ENCODE measurements at places on chromosomes 12 and 14.

- DNase-seq, result no peak
Measured at GRCh38 chr12:54525383-54525782, 24.0 kb upstream of the PDE1B start.

DNA sequence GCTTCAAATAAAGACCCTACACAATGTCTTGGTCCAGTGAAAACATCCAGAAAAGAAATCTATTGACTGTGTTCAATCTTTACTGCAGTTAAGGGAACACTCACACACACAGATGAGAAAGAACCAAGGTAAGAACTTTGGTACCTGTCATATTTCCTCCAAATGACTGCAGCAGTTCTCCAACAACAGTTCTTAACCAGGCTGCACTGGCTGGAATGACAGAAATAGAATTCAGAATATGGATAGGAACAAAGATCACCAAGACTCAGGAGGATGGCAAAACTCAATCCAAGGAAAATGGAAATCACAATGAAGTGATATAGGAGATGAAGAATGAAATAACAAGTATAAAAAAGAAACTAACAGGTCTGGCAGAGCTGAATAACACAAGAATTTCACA lies 36.6 kb downstream of the ADAM20 start:
- DNase-seq, result no peak

DNA sequence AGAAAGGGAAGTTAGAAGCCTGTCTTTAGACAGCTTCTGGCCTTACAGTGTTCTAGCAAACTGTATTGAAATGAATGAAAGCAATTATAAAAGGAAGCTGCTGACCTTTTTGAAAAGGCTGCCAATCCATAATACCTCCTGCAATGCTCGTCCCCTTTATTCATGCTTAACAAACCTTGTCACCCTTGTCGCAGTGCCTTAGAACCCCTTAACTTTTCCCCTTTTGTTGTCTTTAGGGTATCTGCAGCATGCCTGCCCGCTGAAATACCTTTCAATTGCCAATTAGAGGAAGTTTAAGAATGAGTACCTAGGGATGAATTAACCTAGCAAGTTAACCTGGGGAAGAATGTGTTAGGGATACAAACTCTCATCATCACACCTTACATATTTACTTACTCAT lies 731.2 kb downstream of the RERGL start:
- DNase-seq, result no peak

DNA sequence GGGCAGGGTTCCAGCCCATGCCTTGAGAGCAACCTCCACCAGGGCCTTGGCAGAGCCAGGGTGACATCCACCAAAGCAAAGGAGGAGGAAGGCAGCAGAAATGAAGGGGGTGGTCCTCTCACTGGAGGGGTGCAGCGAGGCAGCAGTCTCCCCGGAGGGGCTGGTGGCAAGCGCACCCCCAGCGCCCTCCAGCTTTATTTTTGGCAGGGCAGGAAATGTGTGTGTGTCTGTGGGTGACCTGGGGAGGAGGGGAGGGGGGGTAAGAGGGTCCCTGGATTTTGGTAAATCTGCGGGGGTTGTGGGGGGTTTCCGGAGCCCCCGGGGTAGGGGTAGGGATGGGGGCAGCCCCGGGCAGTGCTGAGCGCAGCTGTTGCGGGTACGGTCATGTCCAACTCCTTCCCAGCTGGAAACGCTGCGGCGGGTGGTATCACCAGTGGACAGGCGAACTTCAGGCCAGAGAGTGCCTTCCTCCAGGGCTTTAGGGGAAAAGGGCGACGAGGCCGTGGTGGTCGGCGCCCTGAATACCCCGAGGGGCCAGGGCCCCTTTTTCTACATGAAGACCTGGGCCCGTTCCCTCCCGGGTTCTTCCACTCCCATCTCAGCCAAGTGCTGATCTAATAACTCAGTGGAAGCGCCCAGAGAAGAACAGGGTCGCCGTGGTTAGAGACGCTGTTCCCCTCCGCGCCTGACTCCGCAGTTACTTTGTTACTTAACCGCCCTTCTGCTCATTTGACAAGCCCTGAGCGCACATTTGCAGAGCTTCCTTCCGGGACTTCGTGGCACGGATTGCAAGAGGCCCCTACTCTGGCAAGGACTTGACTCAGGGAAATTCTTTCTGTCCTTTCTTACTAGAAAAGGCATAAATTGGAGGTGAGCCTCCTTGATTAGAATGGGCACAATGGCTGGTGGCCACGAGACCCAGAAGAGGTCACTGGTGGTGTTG lies 55.2 kb downstream of the FOS start:
- DNase-seq, result peak; percentile 71

DNA sequence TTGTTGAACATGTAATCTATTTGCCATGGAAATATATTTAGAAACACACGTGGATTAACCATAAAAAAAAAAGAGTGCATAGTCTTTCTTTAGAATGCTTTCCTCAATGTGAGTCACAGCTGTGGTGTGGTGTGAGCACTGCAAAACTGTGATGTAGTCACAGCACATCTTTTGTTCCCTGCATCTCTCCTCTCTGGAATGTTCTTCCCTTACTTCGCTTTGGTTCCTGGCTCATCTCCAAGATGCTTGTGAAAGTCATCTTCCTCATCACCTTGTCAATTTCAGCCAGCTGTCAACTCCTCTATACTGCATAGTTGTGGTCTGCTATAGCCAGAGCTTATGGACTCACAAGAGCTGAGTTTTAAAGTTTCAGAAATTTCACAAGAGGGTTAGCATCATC lies 60.2 kb downstream of the STAB2 start:
- DNase-seq, result no peak

DNA sequence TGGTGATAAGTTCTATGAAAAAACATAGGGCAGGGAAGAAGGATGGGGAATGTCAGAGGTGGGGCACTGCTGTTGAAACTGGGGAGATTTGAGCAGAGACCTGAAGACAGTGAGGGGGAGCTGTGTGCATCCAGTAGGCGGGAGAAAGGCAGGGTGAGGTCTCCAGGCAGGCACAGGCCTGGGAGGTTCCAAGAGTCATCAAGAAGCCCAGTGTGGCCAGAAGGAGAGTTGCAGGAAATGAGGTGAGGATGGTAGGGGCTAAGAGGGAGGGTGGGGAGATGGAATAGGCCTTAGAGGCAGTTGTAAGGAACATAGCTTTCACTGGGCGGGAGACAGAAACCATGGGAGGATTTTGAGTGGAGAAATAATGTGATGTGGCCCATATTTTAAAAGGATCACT lies 341.8 kb downstream of the GLT1D1 start:
- no peak for DNase-seq

- DNase-seq, result no peak
Measured at GRCh38 chr12:95784286-95784685, 6.3 kb downstream of the NTN4 start.

DNA sequence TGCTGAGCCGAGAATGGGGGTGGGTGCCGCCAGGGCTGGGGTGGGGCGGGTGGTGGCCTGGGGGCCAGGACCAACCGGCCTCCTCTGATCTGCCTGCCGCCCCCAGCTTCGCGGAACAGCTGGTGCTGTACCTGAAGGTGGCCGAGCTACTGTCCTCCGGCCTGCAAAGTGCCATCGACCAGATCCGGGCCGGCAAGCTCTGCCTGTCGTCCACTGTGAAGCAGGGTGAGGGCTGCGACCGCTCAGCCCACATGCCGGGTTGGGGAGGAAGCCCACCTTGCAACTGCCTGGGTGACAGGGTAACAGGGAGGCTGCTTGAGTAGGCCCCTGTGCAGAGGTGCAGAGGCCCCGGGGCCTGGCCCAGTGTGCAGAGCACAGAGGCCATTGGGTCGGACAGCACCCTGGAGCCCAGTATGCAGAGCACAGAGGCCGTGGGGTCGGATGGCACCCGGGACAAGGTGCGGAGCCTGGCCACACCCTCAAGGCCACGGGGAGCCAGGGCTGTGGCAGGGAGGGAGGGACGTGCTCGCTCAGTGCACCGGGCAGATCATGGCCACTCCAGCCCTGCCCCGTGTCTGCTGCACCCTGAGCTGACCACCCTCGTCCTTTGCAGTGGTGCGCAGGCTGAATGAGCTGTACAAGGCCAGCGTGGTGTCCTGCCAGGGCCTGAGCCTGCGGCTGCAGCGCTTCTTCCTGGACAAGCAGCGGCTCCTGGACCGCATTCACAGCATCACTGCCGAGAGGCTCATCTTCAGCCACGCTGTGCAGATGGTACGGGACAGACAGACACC lies 9.5 kb upstream of the PUS1 start:
- no peak for DNase-seq

- no peak for DNase-seq
Measured at GRCh38 chr12:41220931-41221330, 32.8 kb downstream of the PDZRN4 start.

DNA sequence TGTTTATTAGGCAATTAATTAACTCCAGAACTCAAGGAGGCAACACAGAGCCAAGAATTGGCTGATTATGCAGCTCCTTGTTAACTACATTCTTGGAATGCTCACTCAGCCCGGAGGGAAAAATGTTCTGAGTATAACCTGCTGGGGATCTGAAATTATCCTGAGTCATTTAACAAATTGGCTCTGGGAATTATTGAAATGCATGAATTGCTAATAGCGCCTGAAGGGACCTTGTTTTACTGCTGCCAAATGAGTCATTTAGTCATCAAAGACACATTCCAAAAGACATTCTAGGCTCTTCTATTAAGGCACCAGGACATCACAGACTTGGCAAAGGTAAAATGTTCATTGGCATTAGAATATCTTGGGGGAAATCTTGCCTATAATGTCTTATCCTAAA lies 13.0 kb downstream of the TMEM52B start:
- DNase-seq, result no peak

- no peak for DNase-seq
Measured at GRCh38 chr12:91143206-91143605, 31.9 kb upstream of the LUM start.

- DNase-seq, result no peak
Measured at GRCh38 chr12:51915003-51915625, 7.8 kb downstream of the ACVRL1 start.

GRCh38 chr12:64147011-64147631 lies 75.0 kb downstream of the KICS2 start:
- no peak for DNase-seq

DNA sequence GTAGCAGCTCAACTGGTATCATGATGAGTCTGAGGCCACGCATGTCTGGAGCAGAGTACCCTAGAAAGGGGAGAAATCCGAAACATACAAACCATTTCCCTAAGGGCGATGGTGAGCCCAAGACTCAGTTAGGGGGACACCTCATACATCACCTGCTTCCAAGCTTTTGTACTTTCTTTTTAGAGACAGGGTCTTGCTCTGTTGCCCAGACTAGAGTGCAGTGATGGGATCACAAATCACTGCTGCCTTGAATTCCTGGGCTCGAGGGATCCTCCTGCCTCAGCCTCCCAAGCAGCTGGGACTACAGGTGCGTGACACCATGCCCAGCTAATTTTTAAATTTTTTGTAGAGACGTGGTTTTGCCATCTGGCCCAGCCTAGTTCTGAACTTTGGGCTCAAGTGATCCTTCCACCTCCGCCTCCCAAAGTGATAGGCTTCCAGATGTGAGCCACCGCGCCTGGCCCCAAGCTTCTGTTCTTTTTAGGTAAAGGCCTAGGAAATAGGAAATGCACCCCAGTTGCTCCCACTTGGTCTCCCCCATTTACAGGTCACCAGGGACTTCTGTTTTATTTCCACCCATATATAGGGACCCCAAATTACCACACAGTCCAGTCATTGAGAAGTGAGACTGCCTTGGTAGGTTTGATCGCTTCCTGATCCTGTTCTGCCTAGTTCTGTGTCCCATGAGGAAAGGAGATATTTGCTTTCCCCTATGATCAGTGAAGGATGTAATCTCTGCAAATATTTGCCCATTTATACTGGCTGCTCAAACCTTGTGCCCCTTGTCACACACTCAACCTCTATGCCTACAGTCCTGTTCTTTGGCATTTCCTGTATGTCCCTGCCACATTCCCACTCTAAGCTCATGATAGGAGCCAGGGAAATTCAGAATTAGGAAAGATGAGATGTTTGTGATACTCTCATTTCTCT lies at the start of gene APOF:
APOF (minus strand) TSS at position 728 of the 930 bp plus-strand sequence; CDS start at position 616, 112 bp downstream.
- DNase-seq, result no peak

GRCh38 chr12:56115329-56115728 lies 1.1 kb upstream of the RPL41 start:
- no peak for DNase-seq

GRCh38 chr12:6065863-6066199 lies 58.6 kb downstream of the VWF start:
- no peak for DNase-seq

DNA sequence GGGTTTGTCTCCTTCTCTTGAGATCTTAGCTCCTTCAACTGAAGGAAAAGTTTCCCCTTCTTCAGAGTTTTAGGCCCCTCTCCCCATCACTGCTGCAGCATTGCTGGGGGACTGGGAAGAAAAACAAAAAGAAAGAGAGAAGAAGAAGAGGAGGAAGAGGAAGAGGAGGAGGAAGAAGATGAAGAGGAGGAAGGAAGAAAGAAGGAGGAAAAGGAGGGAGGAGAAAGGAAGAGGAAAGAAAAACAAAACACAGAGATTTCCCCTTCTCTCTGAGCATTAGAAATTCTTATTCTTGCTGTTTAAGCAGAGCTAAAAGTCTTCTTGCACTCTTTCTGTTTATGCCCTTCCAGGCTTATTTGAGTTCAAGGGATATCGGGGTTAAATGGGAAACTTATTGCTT lies 219.8 kb upstream of the AMIGO2 start:
- DNase-seq, result no peak

GRCh38 chr12:50050410-50051098 lies 6.8 kb upstream of the ASIC1 start:
- DNase-seq, result no peak

GRCh38 chr12:111767362-111768158 lies 827 bp downstream of the ALDH2 start:
- DNase-seq, result no peak

GRCh38 chr12:59937148-59937547 lies 341.3 kb downstream of the SLC16A7 start:
- no peak for DNase-seq

GRCh38 chr14:98591161-98591560 lies 680.8 kb downstream of the BCL11B start:
- DNase-seq, result no peak

- DNase-seq, result no peak
Measured at GRCh38 chr12:127113945-127114344, 1153.0 kb upstream of the TMEM132C start.

DNA sequence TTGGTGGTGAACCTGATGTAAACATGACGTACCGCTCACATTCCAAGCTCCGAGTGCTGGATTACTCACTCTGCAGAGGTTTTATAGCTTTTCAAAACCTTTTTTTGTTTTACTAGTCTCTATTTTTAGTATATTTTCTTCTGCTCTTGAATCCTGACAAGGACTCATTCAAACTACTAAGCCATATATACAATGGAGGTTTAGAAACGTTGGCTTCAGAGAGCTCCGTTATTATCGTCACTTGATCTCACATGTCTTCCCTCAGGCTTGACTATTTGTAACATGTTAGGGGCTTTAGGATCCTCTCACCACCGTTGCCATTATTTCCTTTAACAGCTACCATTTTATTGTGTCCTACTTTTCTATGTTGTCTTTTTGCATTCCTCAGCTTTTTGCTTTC lies 1321.5 kb upstream of the FLRT2 start:
- DNase-seq, result no peak

GRCh38 chr14:51616724-51617409 lies 34.8 kb upstream of the FRMD6 start:
- no peak for DNase-seq
